ENCODE measurements at places on chromosomes 12 and 14. TPM values are rescaled to one million over a fixed set of nuclear protein-coding genes. Genes with fewer than 3 reads are reported as not detected.

COCH gene
- total RNA-seq = 0.10 TPM

ACOT6 gene
- not detected for total RNA-seq

BTBD7 gene
- 14.1 TPM for total RNA-seq

MGP gene
- total RNA-seq = not detected

DNA sequence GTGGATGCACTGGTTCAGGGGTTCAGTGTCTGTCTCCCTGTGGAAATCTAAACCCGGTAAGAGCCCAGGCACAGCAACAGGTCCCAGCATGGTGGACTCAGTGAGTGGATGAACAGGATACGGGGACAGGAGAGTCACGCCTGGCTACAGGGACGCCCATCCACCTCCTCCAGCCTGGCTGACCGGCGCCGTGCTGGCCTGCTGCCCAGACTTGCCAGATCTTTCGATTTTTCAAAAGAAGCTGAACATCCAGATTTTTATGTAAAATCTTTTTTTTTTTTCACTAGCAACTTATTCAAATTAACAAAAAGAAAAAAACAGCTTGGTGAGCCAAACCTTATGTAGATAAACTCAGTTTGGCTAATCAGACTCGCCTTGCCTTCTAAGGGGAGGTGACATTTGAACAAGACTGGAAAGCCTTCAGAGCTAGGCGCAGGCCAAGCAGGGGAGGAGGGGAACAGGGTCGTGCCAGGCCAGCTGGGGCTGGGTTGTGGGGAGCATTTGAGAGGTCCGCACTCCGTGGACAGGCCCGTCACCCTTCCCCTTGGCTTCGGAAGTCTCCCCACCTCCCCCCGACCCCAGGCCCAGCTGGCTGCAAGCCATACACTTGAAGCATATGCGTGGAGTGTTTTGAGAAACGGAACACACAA is 87.8 kb upstream of the NCOR2 start:
- no peak for DNase-seq

GRCh38 chr14:90397425-90398314 is 841 bp downstream of the CALM1 start:
- peak; percentile 82 for DNase-seq

- DNase-seq = no peak
These were observed 148.8 kb downstream of the ADGRD1 start for GRCh38 chr12:131102493-131102931.

DNA sequence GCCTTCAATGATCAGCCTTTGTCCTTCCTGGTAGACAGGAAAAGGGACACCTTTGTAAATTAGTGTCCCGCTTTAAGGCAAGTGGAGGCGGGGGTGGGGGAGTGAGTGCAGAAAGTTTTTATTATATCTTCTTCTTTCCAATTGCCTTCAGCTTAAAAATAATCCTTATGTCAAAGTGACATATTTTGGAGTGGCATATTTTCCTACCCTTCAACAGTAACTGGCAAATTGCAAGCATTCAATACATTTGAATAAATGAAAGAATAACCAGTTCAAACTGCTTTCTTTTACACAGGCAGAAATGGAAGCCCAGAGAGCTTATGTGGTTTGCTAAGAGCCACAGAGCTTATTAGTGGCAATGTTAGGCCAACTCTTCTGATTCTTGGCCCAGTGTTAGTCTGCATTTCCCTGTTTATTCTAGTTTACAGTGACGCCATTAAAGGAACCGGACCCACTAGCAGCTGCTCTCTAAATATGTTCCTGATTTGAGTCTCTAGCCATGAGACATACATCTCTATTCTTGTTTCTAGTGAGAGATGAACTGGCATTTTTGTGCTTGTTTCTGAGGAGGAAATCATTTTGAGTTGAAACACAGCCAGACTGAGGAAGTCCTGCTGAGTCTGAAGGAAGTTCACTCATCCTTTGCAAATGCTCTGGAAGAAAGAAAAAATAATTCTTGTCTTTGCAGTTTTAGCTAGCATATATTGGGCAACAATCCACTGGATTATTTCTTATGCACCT is 468.7 kb downstream of the NOVA1 start:
- no peak for DNase-seq

DNA sequence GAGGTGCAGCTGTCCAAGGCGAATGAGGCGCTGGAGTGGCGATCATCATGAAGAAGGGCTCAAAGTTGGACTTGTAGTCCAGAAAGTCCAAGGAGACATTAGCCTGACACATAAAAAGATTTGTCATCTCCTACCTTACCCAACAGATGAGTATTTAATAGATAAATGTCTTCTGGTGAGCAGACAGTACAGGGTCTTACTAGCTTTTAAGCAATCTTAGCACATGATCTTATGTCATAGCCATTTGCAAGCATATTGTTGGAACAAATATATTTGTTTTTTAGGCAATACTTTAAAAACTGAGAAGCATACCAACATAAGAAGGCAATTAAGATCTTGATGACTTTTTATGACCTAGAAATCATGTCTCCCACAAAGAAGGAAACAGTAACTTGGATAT is 16.0 kb downstream of the GNS start:
- DNase-seq = no peak

DNA sequence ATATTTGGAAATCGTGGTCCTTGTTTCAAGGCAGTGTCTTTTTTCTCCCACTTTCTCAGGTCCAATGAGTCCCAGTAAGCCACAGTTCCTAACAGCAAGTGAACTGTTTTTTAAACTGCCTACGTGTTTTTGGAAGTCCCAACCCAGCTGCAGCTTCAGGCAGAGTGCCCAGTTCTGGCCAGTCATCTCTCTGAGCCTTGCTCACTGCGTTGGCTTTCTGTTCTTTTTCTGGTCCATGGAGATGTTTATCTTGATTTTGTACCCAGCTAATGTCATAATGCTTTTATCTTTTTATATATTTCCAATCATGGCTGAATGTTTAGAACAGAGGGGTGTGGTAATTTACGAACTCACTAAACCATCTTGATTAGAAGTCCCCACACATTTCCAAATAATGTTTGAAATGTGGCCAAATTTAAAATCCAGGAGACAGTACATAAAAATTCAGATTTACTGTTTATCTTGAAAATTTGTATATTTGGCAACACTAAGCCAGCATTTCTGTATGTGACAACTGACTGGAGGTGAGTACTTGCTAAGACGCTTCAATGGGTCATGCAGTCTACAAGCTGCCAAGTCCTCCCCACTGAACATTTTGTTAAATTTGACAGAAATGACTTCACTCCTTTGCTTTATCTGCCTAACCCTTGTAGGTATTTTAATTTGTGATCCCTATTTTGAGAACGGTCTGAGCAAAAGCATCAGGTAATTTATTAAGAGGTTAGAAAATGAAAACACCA is 46.1 kb upstream of the OTOGL start:
- DNase-seq = no peak

DNA sequence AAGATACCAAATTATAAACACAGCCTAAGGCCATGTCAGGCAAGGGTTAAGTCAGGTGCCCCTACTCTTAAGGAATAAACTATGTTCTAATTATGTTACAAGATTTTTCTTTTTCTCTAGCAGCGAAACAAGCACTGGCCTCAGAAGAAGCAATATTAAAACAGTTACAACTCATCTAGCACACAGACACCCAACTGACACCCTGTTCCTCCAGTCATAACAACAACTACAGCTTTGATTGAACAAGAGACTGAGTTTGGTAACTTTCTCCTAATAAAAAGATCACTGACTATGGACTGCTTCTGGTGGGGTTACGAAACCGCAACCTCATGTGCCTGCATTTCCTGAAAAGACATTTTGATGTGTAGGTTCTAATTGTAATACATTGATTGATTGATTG is 3.3 kb upstream of the DAO start:
- DNase-seq = no peak

- DNase-seq = no peak
These were observed 16.1 kb downstream of the WNK1 start for GRCh38 chr12:768434-768833.

DNA sequence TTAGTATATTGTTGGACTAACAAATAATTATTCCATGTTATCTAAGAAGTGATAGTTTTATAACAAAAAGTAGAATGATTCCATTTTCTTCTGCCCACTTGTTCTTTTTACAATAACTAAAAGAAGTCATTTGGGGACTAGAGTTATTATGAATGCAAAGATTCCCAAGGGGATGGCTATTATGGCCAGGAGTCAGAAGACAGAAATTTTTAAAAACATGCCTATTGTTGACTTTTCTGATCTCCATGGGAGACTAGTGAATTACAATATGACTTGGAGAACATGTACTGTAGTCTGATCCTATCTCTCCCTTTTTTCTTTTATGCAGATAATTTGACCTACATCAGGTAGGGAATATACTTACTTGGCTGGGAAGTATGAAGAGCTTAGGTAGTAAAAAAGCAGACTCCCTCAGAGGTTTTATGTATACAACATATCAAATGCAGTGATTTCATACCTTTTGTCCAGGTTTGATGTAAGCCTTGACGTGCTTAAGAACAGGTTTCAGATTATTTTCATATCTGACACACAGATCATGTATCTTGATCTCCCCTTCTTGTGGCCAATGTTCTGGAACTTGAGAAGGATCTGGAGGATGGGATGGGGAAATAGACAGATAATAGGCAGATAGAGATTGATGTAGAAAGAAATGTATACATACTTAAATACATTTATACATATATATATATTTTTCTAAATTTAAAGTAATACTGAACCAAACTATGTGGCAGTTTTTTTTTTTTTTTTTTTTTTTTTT is 41.0 kb upstream of the KCNJ8 start:
- DNase-seq = no peak

- DNase-seq = no peak
These were observed 24.1 kb downstream of the SLC4A8 start for GRCh38 chr12:51448618-51449256.

DNA sequence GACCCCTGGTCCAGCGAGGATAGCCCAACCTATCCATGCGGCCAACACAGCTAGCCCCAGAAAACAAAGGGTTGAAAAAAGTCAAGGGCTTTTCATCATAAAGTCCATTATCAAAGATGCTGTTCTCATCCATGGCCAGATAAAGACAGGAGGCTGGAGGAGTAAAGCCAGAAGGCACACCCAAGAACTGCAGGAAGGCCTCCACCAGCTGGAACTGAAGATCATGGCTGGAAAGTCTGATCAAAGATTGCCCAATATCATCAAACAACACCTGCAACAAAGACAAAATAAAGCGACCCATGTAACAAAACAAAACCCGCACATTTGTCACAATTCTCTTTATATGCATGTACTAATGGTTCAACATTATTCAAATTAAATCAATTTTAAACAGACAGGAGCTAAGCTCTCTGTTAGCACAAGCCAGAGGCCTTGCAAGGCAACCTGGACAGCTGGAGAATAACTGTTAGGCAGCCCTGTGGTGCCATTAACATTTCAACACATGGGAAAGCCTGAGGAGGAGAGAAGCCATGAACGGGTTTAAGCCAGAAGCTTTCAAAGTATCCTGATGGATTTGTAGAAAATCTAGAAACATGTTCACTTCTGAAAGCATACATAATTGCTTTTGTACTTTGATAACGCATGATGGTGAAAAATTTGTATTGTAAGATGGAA is 34.1 kb downstream of the PSMC1 start:
- DNase-seq = no peak

GRCh38 chr12:113914806-113915205 is 51.3 kb downstream of the RBM19 start:
- DNase-seq = no peak

DNA sequence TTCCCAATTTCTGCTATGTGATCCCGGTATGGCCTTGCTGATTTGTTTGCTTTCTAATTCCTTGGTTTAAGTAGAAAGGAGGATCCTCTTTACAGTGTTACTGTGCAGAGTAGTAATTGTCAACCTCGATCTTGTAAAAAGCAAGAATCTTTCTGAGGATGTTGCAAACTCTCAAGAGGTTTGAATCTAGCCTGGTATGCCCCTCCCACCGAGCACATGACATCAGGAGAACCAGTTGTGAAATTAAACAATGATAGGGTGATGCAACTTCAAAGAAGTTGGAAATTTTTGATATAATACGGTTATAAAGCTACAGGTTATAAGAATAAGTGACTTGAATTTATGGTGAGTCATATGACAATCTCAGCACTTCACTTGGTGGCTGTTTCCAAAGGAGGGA is 35.0 kb upstream of the FUT8 start:
- DNase-seq = no peak

DNA sequence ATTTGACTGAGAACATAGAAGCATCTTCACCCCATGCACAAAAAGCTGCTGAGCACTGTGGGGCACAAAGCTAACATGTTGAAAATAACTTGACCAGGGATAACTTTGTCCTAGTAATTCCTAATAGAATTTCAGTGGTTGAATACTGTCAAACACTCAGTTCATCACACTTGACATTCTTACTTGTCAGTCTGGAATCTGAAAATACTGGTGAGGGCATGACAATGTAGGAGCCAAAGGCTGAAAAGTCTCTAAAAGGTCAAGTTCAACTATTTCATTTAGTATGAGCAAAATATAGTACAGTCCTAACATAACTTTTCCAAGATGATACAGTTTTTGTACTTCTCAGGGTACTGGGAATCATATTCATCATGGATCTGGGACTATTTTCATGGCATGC is 504.4 kb upstream of the LMO3 start:
- no peak for DNase-seq

GRCh38 chr14:20907214-20907613 is 16.0 kb downstream of the RNASE3 start:
- no peak for DNase-seq

GRCh38 chr12:52024845-52025230 is 18.1 kb downstream of the TAMALIN start:
- peak; percentile 81 for DNase-seq

- no peak for DNase-seq
These were observed 21.2 kb downstream of the TRIM9 start for GRCh38 chr14:51073731-51074130.

Data from activated CD4-positive, alpha-beta T cell treated with anti-CD3 and anti-CD28 coated beads, Interleukin-2, amount 10 ng/mL, durations not matched to agents 7 days and 5 days (primary cell).